Ecto neural progenitor cell (in vitro differentiated cells): ENCODE measurements at places on chromosomes 7 and 10.
A peak's percentile ranks its signal among the peaks of the same experiment; 100 is the strongest.

GRCh38 chr7:154480817-154481216 is 428.6 kb downstream of the DPP6 start:
- DNase-seq, result no peak

DNA sequence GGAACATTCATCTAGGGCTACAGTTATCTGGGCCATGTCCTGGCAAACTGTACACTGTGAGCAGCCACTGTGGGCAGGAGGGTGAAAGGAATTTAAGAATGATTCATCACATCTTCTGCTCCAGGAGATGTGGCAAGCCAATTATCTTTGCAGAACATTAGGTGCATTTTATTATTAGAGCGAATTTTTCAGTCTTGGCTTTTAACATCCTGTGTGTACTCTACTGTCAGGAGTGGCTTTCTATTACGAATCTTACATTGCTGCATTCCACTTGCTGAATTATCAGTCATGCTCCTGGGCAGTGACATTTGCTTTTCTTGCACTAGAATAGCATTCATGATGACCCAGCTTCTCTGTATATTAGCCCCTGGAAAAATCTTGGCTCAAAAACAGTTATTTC is 109.2 kb upstream of the TARP start:
- no peak for DNase-seq

DNA sequence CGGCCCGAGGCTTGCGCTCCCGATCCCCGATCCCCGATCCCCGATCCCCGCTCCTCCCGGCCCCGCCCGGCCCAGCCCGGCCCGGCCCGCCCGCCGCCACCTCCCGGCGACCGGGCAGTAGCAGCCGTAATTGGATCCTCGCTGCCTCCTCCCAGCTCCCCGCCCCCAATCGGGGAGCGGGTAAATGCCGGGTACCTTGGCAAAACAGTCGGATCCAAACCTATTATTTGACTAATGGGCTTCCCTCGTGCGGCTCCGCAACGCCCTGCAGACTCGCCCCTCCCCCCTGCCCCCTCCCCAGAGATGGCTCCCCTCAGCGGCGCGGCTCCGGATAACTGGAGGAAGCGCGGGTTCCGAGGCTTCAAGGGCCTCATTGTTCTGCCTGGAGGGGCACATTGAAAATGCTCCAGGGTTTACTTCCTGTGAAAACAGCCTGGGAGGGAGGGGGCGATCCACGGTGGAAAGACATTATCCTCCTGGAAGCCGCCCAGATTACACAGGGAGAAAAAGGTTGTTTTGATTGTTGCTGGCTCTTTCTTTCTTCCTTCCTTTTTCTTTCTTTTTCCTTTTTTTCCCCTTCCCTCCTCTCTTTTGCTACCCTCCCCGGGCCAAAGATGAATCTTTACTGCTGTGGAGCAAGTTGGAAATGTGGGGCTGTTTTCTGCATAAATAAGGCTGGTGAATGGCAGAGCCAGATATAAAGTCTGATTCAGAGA is 94.7 kb upstream of the ZMIZ1 start:
- DNase-seq, result peak; percentile 90

DNA sequence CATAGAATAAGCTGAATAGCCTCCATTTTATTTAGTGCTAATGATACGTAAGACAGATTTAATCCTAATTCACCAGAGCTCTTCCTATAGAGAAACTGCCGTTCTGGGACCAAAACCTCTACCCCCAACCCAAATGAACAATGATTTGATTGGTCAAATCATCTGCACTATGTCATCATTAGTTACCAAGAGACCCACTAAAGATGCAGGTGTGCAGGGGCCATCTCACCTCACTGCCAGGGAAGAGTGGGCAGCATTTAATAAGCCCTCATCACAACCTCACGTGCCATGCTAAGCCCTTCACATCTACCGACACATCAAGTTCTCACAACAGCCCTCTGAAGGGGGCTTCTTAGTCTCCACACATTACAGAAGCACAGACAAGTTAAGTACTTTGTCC is 87.0 kb downstream of the VIPR2 start:
- DNase-seq, result no peak

DNA sequence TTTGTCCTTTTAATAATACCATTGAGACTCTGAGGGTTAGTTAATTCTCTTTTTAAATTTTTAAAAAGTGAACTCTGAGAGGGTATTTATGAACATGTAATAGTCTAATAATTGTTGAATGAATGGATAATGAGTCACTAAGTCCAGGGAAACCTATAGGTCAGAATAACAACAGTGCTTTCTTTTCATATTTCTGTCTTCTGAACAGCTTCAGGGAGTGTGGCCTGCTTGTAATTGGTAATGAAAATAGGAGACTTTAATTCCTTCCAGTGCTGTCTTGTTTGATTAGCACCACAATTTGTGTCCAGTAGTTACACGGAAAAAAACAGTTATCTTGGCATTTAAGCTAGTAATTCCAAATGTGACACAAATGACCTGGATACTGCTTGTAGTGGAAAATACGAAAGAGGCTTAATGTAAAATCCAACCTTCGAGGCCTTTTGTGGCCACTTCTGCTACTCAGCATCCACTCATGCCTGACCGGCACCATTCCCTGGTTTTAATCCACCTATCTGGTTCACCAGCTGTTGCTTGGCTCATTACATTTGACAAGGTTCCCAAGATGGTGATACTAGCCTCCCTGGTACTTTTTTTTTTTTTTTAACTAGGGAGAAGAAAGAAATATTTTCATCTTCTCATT is 149.3 kb upstream of the IMMP2L start:
- no peak for DNase-seq

- no peak for DNase-seq
Observed at GRCh38 chr10:117256910-117257309, 16.0 kb downstream of the SLC18A2 start.

GRCh38 chr10:50600831-50601477 is 22.8 kb downstream of the SGMS1 start:
- no peak for DNase-seq

GRCh38 chr10:105974803-105975456 is 1189.6 kb downstream of the SORCS1 start:
- no peak for DNase-seq

GRCh38 chr10:12650122-12650521 is 300.8 kb downstream of the CAMK1D start:
- no peak for DNase-seq

DNA sequence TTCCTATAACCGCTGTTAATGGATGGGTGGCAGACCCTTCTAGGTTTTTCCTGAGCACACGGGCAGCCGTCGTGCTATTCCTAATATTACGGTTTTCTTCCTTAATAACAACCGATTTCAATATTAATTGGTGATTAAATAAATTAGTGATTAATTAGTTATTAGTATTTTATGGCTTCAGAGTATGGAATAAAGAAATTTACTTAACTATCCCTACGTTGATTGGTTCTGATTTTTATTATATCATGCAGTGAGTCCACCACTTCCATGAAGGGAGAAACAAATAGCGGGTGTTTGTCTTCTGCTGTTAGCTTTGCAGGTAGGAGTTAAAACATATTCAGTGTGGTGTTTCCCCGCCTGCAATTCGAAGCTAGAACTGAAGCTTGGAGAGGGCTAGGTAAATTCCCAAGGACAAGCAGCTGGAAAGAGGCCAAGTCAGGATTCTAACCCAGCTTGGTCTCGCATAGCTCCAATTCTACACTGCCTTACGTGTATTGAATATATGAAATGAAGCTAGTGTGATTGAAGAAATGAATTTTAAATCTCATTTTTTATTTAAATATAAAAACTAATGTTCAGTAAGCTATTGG is 928 bp upstream of the CSTF2T start:
- no peak for DNase-seq

- no peak for DNase-seq
Observed at GRCh38 chr10:110040108-110040507, 32.3 kb downstream of the ADD3 start.

DNA sequence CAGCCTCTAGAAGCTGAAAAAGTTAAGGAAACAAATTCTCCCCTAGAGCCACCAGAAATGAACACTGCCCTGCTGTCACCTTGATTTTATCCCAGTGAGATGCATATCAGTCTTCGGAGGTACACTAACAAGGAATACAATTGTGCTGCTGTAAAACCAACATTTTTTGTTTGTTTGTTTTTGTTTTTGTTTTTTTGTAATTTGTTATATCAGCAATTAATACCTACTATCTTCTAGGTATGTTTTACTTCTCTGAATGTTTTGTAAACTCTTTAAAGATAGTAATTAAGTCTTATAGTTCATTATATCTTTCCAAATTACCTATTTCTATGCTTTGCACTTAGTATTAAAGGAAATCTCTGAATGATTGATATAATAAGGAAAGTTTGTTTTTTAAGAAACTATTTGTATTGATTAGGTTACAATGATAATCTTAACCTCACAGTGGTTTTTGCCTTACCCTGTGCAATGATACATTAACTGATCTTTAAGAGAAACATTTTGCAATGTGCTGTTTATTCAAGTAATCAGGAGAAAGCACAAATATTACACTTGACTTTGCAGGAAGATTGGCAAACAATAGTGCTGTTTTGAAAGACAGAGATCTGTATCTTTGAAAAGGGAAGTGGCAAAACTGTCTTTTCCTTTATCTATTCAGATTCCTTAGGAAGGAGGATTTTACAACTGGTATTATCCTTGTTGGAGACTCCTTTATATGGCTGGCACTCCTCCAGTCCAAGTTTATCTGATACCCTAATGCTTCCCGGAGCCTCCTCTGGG is 11.3 kb upstream of the HGF start:
- no peak for DNase-seq

DNA sequence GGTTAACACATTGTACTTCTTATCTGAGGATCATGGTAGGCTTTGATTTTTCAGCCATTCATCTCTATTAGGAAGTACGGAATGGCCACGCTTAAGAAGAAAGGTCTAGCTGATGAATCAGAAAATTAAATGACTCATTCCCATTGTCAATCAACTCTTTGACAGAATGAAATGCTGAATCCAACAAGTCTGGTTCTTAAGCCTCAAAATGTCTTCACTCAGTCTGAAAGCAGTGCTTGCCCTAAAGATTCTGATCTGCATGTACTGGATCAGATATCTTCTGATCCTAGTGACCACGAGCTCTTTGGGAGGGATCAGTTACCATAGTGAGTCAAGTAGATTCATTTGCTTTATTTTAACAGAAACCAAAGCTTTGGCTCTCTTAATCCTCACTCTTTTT is 5.7 kb upstream of the CELF2 start:
- no peak for DNase-seq

DNA sequence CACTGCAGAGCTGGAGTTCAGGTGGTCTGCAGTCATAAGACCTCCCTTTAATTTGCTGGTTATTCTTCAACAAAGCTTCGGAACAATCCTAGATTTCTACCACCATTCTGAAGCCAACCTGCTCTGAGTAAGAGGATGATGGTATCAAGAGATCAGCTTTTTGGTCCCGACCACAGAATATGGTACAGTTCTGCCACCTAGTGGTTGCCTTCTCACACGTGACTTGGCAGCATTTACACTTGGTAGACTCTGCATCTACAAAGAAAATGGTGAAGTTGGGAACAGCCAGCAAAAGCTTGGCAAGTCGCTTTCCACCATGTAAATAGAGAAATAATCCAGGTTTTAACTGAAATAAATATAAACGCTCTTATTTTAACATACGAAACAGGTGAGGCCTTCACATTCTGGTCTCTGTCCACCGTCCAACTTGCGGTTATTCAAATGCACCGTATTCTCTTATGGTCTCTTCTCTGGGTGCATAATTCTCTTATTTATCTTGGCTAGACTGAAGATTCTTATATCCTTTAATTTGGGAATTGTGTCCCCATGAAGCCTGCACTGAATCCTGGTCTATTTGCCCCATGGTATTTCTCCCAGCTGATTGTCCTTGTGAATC is 173.9 kb upstream of the GRM3 start:
- DNase-seq, result peak; percentile 77

GRCh38 chr7:26393818-26394217 is 102.2 kb downstream of the SNX10 start:
- no peak for DNase-seq

GRCh38 chr10:132066812-132067211 is 1.1 kb downstream of the JAKMIP3 start:
- DNase-seq, result no peak

DNA sequence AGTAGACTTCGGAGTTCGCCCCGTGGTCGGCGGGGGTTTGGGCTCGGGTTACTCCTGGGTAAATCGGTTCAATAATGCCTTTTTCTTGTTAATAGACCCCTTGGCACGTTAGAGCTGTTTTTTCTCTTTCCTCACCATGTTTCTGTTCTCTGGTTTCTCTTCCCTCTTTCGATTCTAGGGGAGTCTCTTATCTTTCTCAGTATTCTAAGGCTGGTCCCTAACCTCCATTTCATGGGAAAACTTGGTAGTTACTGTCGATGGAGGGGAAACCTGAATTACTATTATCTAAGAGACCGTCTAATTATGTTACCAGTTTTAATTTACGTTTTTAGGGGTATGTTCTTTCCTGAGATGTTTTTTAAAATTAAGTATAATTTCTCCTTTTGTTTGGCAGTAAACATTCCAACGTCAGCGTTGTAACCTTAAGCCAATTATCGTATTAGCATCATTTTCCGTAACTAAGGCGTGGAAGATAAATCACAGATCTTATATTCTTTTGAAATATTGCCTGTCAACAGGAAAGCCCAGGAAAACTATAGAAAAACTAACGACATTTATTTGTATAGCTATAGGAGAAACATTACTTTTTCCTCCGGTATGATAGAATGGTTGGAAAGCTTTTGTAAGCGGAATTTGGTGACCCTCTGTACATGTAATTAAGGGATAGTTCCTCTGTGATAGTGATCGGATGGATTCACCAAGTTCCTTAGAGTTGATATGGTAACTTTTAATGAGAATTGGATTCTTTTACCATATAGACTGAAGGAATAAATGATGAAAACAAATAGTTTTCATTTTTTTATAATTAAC is 847 bp downstream of the BTAF1 start:
- DNase-seq, result no peak

GRCh38 chr10:8137272-8137681 is 82.8 kb downstream of the GATA3 start:
- DNase-seq, result no peak
